ENCODE measurements at places on chromosomes 7 and 10.
A peak's percentile ranks its signal among the peaks of the same experiment; 100 is the strongest.

DNA sequence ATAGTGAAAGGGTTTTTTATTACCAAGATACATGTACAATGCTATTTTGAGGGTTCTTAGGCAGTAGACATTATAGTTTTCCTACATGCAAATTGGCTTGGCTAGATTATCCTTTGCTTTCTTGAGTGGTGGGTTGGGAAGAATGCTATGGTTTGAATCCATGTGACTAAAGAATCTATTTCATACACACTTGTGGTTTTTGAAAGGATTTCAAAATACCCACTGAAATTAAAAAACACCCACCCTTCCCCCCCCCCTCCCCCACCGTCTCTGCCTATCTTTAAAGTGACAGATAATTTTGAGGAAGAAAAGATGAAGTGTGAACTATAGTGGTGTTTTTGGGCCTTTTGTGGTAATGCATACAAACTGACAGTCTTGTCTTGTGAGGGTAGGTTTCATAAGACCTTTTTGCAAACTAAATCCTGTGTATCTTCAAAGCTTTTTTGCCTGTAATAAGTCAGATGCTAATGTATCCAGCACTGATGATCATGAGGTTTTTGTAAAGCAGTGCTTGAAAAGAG lies 90.9 kb downstream of the TPST1 start:
- DNase-seq: no peak

- peak; percentile 58 for DNase-seq
Observed at GRCh38 chr10:8962249-8962648, 907.8 kb downstream of the GATA3 start.

DNA sequence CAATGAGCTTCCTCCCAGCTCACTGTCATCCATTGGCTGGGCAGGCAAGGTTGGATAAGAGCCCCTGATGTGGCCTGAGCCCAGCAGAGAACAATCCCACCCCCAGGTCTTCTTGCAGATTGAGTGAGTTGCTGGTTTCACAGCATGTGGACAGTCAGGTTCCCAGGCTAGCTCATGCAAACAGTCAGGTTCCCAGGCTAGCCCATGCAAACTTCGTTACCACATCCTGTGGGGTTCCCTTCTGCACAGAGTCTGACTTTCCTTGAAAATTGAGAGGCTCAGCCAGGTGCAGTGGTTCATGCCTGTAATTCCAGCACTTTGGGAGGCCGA lies 67.1 kb downstream of the TMEM130 start:
- no peak for DNase-seq

DNA sequence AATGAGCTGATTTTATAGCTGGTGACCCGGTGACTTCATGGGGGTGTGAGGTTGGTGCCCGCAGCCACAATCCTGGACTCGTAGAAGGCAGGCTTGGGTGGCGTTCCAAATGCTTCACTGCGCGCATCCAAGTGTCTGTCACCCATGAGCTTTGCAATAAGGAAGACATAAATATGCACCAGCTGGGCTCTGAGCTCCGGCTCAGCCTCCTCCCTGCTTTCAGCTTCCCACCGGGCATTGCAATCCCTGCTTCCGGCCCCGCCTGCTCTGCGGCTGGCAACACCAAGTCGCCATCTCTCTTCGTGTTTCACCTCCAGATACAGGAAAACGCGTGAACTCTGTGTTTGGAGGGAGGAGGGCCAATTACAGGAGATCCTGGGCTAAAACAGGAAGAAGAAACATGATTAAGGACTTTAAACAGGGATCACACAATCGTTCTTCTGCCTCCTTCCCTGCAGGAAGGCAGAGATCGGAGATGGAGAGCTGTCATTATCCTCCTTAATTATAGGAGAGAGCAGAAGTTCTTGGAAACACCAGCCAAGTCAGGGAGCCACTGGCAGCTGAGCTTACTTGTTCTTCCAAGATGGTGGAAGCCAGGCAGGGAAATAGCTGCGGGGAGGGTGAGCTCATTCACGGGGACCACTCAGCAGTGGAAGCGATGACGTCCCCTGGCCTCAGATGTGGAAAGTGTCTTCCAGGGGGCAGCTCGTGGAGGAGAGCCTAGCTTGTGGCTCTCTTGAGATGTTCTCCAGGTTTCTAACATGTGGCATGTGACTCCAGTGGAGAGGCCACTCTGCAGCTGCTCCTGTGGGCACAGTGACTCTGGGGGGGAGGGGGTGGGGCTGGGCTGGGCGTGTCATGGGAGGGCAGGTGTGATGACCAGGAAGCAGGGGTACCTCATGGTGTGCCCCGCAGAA lies 134.9 kb downstream of the CAMK1D start:
- no peak for DNase-seq

DNA sequence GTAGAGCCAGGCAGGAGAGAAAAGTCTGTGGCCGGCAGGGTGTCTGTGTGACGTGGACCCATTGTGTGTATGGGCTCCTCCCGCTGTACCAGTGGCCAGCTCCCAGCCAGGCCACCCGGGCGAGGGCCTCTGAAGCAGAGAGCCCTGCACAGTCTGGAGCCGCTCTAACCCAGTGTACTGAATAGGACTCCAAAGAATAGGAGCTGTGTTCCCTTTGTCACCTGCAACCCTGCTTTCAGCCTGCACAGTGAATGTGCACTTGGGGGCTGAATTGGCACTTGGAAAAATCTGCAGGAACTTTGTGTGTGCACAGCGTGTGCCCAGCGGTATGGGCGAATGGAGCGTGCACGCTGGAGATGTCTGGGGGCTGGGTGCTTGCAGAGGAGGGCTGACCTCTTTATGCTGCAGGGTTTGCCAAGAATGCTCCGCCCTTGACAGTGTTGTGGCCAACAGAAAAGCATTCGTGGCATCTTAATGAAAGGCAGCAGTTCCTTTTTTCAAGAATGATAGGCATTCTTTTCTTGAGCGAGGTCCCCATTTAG lies 216.2 kb downstream of the AUTS2 start:
- peak; percentile 87 for DNase-seq

Measured in islet precursor cell (in vitro differentiated cells).